ENCODE measurements at places on chromosomes 2 and 18.

GRCh38 chr2:160225722-160226121, 25.6 kb upstream of the ITGB6 start:
- DNase-seq, result no peak

GRCh38 chr2:187943772-187944369, 347.8 kb upstream of the GULP1 start:
- DNase-seq, result no peak

- DNase-seq, result no peak
These were observed 153.3 kb downstream of the ZNF236 start for GRCh38 chr18:76975577-76976110.

DNA sequence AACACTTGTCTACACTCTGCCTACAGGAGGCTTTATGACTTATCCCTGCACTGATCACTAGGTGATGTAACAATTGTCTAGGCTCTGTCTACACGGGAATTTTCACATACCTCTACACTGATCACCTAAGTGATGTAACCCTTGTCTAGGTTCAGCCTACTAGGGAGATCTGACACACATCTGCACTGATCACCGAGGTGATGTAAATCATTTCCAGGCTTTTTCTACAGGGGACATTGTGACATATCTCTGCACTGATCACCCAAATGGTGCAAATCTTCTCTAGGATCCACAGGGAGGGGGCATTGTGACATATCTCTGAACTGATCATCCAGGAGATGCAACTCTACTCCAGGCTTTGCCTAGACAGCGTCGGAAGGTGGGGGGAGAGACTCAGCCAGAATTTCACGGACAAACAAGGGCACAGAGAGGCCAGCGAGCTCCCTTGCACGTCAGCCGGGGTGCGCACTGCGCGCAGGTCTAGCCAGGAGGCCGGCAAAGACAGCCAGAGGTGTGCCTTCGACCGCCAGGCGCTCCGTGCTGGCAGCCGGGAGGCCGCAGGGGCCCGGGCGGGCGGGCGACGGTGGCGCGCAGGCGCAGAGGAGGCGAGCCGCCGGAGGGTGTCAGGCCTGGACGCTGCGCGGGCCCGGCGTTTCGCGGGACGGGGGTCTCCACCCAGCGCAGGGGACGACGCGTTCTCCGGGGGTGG, 46.9 kb upstream of the USP14 start:
- DNase-seq, result peak; percentile 82

- no peak for DNase-seq
These were observed 65.9 kb upstream of the NFATC1 start for GRCh38 chr18:79329786-79330185.

GRCh38 chr18:2889761-2890192, 43.0 kb downstream of the EMILIN2 start:
- no peak for DNase-seq

- DNase-seq, result no peak
These were observed 16.3 kb upstream of the CCDC68 start for GRCh38 chr18:54975598-54975997.

GRCh38 chr2:44118257-44118656, 50.4 kb upstream of the PPM1B start:
- no peak for DNase-seq

- DNase-seq, result no peak
These were observed 743.7 kb upstream of the HS6ST1 start for GRCh38 chr2:129062146-129062912.

DNA sequence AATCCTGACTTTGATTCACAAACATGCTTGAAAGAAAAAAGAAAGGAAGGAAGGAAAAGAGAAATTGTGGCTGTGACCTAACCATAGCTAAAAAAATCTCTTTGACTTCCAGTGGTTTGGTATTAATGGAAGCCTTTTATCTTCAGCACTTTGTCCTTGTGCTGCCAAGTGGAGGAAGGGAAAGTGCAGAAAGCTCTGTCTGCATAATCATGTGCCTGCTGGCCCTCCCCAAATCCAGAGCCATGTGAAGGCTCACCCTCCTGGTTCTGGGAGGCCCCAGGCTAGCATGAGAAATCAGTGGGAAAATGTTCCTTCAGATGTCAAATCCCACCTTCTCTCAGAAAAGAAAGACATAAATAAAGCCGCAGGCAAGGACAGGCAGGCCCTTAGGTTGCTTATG, 48.3 kb upstream of the BMPR2 start:
- no peak for DNase-seq

- no peak for DNase-seq
These were observed 38.6 kb downstream of the ALPK2 start for GRCh38 chr18:58590254-58590653.

GRCh38 chr18:75230163-75231052, 19.8 kb downstream of the TSHZ1 start:
- no peak for DNase-seq

- no peak for DNase-seq
These were observed 31.0 kb downstream of the CELF4 start for GRCh38 chr18:37534627-37535026.

DNA sequence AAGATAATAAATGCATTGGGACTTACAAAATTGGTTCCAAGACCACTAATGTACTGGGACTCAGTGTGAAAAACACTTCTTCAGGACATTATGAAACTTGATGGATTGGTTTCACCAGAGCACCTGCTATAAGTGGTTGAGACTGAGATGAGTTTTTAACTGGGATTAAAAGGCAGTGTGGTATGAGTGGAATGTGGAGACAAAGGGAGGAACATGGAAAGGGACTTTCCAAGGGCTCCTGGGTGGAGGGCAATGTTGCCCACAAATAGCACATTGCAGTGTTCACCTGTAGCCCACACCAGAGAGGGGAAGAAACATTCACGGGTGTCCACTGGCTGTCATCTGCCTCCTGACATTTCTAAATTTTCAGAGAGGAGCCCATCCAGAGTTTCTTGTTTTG, 253.3 kb upstream of the TANK start:
- DNase-seq, result no peak

DNA sequence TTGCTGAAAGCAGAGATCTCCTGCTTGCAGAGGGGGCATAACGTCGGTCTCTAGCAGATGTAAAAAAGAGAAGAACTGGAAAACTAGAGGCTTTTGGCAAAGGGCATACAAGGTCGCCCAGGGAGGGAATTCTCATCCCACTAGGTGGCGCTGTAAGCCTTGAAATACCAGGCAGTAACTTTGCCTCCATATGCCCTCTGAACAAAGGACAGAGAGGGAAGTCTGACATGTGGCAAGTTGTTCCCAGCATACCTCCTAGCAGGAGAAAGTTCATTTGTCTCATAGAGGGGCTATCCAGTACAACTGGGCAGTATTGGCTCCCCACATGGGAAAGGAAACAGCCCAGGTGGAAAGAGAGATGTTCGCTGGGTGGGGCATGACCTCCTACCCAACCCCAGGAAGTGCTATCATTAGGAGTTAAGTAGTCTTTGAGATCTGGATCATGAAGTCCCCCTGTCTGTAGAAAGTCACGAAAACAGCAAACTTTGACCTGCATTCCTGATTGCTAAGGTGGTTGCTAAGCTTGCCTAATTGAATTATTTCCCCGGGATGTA, 39.9 kb downstream of the STK17B start:
- peak; percentile 35 for DNase-seq

DNA sequence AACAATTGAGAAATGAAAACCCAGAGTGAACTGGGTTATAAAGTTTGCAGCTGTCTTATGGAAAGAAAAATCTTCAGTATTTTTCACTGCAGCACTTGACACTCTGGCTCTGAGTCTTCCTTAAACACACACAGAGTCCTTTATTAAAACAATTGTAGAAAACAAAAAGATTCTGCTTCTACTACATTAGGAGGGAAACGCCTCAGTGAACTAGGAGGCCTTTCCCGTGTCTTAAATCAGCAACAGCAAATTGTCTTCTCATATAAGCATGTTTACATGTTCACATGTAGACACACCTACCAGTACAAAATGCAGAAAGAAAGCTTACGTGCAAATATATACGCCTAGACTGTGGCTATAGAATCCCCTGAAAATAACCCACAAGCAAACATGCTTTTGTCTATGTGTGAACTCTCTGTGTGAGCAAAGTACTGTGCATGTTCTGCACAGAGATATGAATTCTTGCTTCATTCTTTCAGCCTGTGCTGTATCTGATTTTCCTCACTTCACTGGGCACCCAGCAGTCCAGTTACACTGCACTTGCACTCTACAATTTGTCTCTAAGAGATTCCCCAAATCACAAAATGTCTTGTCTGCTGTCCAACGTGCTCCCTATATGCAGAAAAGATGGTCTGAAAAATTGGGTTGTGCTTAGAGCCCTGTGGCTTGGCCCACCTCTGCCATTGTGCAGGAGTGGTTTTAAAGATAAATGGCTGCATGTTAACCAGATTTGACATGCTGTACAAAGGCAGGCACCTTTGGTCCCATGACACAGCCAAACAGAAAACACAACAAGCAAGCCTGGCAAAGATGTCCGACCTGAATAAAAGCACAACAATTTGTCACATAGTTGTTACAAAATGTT, 24.5 kb downstream of the ZEB2 start:
- DNase-seq, result no peak

DNA sequence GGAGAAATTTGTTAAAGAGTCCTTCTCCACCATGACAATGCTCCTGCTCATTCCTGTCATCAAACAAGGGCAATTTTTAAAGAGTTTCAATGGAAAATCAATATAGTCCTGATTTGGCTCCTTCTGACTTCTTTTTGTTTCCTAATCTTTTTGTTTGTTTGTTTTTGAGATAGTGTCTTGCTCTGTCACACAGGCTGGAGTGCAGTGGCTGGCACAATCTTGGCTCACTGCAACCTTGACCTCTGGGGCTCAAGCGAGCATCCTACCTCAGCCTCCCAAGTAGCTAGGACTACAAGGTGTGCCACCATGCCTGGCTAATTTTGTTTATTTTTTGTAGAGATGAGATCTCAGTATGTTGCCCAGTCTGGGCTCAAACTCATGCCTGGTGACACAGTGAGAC, 58.3 kb downstream of the BMPR2 start:
- DNase-seq, result no peak

GRCh38 chr2:99554238-99554637, 64.4 kb upstream of the REV1 start:
- DNase-seq, result no peak

DNA sequence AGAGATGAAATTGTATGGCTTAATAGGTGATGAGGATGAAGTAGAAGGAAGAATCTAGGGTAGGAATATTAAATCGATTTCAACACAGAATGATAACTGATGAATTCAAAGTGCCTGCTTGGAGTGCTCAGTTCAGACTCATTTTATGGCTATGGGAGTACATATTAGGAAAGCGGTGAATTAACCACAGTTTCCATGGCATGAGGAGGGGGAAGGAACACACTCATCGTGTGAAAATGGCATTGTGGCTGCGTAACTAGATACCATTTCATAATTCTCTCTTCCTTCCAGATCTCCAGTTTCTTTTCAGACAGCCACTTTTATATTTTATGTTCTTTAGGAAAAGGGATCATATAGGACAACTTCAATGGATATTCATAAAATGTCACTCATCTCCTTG, 232.3 kb upstream of the KCNJ3 start:
- no peak for DNase-seq

DNA sequence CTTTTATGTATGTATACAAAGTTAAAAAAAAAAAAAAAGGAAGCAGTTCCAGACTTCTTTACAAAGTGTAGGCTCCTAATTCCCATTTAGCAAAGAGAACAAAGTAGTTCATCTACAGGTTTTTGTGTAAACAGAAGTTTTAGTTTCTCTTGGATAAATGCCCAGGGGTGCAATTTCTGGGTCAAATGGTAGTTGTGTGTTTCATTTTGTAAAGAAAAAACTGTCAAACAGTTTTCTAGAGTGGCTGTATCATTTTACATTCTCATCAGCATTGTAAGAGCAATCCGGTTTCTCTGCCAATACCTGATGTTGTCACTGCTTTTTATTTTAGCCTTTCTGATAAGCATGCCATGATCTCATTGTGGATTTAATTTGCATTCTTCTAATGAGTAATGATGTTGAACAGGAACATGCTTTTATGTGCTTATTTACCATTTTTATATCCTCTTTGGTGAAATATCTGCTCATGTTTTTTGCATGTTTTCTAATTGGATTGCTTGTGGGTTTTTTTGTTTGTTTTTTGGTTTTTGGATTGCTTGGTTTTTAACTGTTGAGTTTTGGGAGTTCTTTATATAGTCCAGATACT, 16.6 kb upstream of the PSME4 start:
- no peak for DNase-seq

DNA sequence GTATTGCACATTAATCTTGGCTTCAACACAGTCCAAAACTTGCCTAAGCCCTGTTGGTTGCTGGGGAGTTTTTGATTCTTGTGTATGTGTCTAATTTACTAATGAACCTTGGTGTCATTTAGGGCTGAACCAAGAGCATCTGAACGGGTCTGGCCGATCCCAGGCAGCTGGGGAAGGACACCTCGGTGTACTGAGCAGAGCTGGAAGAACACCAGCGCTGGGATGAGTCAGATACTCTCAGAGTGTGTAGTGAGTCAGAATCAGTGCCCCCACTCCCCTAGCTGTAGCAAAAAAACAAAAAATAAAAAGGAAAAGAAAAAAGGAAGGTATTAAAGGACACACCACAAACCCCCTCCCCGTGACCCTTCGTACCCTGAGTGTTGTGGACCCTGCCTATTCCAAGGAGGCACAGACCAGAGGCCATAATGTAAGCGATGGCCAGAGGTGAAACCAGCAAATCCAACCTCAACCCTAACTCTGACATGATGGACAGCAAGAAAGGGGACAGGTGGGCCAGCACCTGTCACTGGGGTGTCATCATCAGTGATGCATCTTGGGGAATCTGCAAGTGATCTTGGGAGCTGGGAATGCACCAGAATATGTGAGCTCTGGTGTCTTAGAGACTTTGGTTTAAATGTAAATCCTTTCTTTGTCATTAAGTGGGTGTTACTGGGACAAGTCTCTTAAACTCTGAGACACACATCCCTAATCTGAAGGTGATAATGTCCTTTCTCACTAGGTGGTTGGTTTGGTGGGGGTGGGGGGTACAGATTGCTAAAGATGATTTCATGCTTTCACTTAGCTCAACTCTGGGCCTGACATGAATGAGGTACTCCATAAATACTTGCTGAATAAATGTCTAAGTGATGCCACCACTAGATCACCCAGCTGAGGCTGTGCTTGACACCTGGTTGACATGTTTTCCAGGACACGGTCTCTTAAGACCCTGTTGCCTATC, 34.2 kb upstream of the NCOA1 start:
- DNase-seq, result no peak

GRCh38 chr18:31942291-31942998, 483 bp downstream of the TRAPPC8 start:
- no peak for DNase-seq

GRCh38 chr2:226803410-226803809, 3.8 kb upstream of the IRS1 start:
- DNase-seq, result no peak

- peak; percentile 3 for DNase-seq
These were observed 8.7 kb upstream of the SERPINB13 start for GRCh38 chr18:63578357-63578958.

- peak; percentile 55 for DNase-seq
These were observed 14.1 kb upstream of the KLF11 start for GRCh38 chr2:10028988-10029874.
